ENCODE measurements at places on chromosomes 4 and X.

GRCh38 chr4:185738820-185739219, 73.2 kb downstream of the SORBS2 start:
- no peak for DNase-seq

GRCh38 chr4:113232194-113232593, 182.7 kb downstream of the ANK2 start:
- DNase-seq = no peak

GRCh38 chr4:26787461-26788340, 72.9 kb upstream of the STIM2 start:
- DNase-seq = peak; percentile 19

DNA sequence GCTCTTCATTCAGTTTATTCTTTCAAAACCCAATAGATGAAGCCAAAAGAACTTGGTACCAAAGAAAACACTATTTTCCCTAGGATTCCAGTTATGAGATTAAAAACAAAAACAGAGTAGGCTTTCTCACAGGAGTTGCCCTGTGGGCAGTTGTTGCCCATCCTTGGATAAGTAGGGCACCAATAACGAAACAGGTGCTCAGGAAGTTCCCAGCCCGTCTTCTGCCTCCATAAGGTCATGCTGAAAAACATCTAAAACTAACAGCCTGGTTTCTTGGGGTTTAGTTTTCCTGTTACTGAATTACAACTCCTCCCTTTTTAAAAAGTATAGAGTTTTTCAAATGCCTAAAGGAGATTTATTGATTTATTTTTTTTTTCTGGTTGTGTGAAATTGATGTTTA, 14.7 kb downstream of the TSPAN5 start:
- no peak for DNase-seq

DNA sequence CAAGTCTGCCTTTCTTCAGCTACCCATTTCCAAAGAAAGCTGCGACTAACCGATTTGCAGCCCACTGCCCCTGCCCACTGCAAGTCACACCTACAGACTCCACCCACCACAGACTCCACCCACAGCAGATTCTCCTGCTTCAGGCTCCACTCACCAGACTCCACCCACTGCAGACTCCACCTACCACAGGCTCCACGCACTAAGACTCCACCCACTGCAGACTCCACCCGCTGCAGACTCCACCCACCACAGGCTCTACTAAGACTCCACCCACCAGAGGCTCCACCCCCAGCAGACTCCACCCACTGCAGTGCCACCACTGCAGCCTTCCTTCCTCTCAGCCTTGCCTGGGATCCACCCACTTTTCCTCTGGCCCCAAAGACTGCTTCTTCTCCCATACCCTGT, 41.3 kb downstream of the ABLIM2 start:
- DNase-seq = peak; percentile 5

DNA sequence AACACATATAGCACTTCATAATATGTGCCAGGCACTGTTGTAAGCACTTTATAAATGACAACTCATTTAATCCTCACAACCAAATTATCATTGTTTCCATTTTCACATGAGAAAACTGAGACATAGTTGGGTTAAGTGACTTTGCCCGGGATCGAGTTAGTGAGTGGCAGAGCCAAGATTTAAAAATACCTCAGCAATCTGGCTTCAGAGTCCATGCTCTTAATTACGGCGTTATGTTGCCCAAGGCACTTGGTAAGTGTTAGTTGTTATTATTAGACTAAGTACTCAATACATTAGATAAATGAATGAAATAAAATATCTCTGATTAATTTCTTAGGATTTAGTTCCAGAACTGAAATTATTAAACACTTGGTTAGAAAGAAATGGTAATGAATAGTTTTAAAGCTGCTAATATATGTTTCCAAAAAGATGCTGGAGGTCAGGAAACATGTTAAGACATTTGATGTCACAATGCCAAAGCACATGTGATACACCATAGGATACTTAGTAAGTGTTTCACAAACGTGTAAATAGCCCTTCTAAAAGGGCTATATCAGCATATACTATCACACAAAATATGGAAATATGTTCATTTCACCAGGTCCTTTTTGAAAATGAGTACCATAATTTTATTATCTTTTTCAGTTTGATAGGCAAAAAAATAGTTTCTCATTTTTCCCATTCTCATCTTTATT, 301.9 kb downstream of the GPAT3 start:
- DNase-seq = no peak

- DNase-seq = no peak
Observed at GRCh38 chrX:17597836-17598439, 139.4 kb upstream of the SCML1 start.

DNA sequence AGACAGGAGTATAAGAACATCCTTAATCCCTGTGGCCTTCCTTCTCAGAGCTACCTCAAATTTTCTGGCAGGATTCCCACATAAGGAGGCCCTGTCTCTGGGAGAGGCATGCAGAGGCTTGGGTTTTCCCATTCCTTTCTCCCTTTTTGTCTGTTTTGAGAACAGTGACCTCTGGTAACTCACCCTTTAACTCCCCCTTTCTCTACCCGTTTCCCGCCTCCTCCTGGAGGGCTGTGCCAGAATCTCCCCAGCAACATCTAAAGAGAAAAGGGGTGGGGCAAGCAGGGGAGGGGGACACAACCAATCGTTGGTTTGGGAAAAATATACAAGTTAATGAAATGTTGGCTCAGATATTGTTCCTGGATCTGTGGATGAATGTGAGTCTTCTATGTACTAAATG, 303.7 kb upstream of the IRS4 start:
- no peak for DNase-seq

GRCh38 chr4:176383273-176384077, 63.7 kb downstream of the SPCS3 start:
- no peak for DNase-seq

DNA sequence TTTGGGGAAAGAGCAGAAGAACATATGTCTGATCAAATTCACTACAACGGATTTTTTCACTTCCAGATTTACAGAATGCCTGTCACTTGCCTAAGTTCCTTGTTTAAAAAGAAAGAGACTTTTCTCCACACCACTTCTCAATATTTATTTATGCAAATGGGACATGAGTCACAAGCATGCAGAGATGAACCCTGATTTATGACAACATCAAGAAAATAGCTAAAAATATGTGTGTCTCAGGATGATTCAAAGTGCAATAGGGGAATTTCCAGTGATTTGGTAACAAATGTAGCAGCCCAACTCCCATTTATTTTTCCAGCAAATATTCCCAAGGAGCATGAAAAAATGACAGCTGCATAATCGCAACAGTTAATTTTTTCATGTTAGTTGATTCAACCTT, 180.4 kb upstream of the FAT1 start:
- DNase-seq = no peak

GRCh38 chrX:105464618-105465017, 244.1 kb upstream of the TEX13A start:
- no peak for DNase-seq

DNA sequence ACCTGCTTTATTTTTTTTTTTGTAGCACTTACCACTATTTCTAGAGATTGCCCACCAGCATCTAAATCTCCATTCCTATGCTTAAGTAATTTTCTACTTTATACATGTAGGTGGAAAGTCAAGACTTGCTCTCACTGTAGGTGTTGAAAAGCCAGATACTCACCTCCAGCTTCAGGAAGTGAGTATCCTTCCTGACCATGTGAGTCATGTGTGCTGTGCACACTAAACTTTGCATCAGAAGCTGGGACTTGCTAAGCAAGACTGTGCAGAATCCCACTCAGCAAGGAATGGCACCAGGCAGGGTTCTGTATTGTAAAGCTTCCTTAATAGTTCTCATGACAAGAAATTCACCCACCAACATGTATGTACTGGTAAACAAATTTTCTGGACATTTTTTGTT, 151.8 kb downstream of the POU4F2 start:
- DNase-seq = no peak

DNA sequence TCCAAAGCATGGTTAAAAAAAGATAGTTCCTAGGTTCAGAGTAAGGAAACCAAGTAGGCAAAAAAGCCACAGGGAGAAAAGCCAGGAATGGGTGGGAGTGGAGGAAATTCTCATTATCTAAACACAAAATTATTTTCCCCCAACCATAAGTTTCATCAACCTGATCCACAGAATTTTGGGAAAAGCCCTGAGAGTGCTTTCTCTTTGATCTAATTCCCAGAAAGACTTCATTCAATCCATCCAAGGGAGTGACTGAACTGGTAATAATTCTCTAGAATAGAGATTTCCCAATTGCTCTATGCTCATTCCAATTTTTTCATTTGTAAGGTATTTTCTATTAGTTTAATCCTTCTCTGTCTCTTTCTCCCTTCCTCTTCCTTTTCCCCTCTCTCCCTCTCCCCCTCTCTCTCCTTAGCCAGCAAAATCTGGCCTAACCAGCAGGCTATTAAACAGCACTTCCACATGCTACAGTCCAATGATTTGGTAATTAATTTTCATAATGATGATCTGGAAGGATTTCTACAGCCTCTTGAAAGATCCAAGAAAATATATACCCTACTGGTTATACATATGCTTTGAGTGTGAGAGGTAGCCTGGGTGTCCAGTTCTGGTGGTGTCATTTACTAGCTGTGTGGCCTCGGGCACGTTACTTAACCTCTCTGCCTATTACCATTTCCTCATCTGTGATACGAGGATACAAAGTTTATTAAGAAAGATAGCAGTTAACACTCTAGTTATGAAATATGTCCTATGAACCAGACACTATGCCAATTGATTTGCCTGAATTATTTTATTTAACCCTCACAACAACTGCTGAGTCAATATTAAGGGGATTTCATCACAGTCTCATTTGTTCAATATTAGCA, 251.5 kb upstream of the RASGEF1B start:
- no peak for DNase-seq

DNA sequence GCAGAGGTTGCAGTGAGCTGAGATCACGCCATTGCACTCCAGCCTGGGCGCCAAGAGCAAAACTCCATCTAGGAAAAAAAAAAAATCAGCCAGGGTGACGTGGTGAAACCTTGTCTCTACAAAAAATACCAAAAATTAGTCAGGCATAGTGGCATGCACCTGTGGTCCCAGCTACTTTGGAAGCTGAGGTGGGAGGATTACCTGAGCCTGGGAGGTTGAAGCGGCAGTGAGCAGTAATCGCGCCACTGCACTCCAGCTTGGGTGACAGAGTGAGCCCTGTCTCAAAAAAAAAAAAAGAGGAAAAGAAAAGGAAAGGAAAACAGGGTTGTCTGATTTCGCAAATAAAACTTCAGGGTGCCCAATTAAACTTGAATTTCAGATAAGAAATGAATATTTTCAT, 106.1 kb downstream of the RBM47 start:
- DNase-seq = no peak

DNA sequence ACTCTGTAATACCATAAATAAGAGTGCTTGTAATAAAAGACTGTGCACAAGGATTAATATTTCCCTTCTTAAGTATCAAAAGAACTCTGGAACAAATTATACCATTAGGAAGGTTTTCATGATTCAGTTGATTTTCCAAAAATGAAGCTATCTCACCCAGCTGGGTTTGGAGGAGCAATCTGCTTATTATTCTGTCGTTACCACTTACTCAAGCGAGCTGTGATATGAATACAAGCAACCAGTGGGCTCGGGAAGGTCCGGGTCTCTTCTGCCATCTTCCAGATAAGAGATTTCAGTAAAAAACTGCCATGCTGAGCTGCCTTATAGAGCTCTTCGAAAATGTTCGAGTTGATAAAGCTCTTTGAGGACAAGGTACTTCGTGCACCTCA, 15.3 kb downstream of the SMIM20 start:
- DNase-seq = no peak

DNA sequence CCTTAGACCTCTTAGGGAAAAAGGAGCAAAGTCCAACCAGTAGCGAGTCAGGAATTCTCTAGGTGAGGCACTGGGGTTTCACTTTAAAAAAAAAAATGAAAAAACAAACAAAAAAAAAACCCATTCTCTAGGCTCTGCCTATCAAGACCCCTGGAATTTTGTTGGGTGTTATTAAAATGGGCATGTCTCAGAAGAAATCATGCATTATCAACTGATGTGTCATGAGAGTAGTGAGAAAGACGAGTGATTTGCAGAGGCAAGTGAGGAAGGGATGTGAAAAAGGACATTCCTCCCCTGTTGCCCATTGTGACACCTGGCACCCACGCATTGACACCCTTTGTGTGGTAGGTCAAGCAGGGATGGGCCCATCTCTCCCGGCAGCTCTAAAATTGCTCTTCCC, 78.9 kb downstream of the AASDH start:
- DNase-seq = no peak

- no peak for DNase-seq
Observed at GRCh38 chrX:6748595-6748994, 213.7 kb upstream of the VCX3A start.

GRCh38 chrX:82161195-82161594, 959.3 kb downstream of the SH3BGRL start:
- DNase-seq = no peak

DNA sequence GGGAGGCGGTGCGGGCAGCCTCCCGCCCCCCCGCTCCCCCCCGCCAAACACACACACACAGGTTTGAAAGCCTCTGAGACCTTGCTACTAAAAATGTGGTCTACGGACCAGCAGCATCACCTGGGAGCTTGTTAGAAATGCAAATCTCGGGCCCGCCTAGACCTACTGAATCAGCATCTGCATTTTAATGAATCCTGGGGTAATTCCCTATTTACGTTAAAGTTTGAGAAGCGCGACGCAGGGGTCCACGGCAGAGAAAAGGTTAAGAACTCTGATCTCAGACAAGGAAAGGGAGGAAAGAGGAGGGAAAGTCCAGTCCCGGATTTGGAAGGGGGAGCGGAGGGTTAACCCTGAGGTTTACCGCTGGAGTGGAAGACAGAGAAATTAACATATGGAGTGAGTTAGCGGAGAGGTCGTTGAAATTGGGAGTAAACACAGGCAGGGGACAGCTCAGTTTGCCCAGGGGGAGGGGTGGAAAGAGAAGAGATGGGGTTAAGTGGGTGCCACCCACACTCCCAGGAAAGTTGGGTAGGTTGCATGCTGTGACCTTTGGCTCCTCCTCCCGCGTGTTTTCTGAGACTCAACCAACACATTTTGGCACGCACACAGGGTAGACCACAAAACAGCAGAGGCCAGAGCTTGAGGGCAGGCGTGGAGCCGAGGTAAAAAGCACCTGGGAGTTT, 483.6 kb downstream of the BCOR start:
- DNase-seq = peak; percentile 54

DNA sequence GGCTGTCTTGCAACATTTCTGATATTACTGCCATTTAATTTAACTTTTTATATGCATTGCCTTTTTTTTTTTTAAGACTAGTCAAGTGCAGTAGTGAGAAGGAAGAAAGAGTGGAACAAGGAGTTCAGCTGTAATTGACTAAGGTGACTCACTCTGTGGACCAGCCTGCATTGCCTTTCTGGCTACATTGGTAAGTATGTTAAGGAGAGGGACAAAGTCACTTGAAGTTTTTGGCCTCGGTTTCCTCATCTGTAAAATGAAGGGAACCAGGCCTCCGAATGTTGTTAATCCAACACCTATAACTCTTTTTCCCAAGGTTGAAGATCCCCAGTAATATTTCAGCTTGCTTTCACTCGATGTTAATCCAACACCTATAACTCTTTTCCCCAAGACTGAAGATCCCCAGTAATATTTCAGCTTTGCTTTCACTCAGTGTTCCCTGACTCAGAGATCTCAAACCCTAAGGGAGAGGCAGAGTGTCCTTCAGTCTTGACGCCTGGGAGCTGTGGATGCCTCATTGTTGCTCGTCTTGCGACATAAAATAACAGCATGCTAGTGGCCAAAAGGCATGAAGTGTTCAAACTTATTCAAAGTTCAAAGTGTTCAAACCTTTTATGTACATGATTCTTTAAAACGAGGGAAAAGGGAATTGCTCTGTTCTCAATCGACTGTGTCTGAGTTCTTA, 102.0 kb downstream of the SORBS2 start:
- DNase-seq = no peak

GRCh38 chrX:23372220-23372902, 37.7 kb downstream of the PTCHD1 start:
- no peak for DNase-seq

- no peak for DNase-seq
Observed at GRCh38 chrX:79975605-79976004, 38.9 kb upstream of the TBX22 start.
